CD8-positive, alpha-beta T cell (primary cell): ENCODE measurements at places on chromosomes 11 and 22.

- DNase-seq, result peak; percentile 41
These were observed 9.9 kb upstream of the MICALL1 start for GRCh38 chr22:37896181-37896592.

GRCh38 chr11:131027491-131027890 is 111.2 kb upstream of the SNX19 start:
- no peak for DNase-seq

GRCh38 chr22:33656808-33657628 is 263.3 kb downstream of the LARGE1 start:
- no peak for DNase-seq

GRCh38 chr11:116718955-116719501 is 53.8 kb downstream of the BUD13 start:
- no peak for DNase-seq

- DNase-seq, result no peak
These were observed 2.1 kb upstream of the LRFN4 start for GRCh38 chr11:66854729-66855211.

- DNase-seq, result no peak
These were observed 30.3 kb downstream of the DCUN1D5 start for GRCh38 chr11:103061656-103062055.

DNA sequence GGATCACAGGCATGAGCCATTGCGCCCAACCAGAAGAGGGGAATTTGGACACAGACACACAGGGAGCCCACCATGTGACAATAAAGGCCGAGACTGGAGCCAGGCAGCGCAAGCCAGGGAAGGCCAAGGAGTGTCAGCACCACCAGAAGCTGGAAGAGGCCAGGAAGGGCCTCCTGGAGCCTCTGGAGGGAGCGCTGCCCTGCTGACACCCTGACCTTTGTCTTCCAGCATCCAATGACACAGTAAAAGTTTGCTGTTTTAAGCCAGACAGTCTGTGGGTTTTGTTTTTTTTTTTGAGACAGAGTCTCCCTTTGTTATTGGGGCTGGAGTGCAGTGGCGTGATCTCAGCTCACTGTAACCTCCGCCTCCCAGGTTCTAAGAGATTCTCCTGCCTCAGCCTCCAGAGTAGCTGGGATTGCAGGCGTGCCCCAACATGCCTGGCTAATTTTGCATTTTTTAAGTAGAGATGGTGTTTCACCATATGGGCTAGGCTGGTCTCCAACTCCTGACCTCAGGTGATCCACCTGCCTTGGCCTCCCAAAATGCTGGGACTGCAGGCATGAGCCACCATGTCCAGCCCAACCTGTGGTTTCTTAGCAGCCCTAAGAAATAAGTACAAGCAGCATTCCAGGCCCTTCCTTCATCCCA is 215.8 kb downstream of the CTTN start:
- DNase-seq, result no peak

GRCh38 chr22:35611891-35612576 is 5.1 kb downstream of the MB start:
- DNase-seq, result no peak

DNA sequence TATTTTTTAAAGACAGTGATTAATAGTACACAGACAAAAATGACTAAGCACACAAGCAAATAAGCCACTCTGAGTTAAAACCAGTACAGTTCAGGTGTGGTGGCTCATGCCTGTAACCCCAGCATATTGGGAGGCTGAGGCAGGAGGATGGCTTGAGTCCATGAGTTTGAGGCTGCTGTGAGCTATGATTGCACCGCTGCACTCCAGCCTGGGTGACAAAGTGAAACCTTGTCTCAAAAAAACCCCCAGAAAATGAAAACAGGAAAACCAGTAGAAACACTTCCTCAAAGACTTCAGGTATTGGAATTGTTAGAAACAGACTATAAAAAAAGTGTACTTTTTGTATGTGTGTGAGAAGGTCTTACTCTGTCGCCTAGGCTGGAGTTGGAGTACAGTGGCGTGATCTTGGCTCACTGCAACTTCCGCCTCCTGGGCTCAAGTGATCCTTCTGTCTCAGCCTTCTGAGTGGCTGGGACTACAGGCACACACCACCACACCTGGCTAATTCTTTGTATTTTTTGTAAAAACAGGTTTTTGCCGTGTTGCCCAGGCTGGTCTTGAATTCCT is 33.0 kb downstream of the PPP6R2 start:
- peak; percentile 26 for DNase-seq

GRCh38 chr22:48721395-48721669 is 1106.3 kb downstream of the BRD1 start:
- no peak for DNase-seq

DNA sequence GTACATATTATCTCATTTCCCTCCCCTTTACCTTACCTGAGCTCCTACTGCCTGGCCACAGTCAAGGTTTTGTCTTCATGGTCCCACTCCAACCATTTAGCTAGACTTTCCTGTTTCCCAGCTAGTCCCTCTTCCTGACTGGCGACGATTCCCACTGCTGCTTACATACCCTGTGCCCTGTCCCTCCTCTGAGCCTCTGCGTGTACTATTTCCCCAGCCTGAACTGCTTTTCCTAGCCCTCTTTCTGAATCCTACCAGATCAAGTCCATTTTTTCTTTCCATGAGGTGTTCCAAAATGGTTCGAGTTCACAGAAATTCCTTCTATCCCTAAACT is 23.4 kb downstream of the MRPL16 start:
- DNase-seq, result no peak

DNA sequence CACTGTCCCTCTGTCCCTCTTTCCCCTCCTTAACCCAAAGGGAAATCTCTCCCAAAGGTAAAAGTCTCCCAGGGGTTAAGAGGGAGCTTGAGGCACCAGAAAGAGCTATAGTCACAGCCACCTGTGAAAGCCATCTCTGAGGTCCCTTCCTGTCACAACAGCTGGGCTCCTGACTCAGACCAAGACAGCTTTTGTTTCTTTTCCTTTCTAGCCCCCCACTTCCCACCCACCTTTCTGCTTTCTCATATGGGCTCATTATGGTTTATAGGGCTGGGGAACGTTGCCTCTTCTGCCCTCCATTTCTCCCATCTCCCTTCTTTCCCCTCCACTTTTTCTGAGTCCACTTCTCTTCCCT is 19.1 kb downstream of the MIF start:
- no peak for DNase-seq

GRCh38 chr11:119087747-119088241 is 3.1 kb downstream of the HMBS start:
- no peak for DNase-seq

GRCh38 chr22:47381240-47381639 is 618.8 kb downstream of the TBC1D22A start:
- DNase-seq, result no peak

DNA sequence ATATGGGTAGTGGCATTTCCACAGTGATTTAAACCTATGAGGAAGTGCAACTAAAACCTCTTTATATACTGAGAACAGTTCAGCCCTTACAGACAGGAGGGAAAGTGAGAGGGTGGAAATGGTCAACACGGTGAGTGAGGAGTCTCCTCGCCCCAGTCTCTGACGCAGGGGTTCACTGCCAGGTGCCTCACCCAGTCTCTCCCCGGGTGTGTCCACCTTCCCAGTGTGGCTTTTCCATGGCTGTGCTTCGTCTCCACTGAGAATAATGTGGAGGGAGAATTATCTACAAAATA is 116.6 kb upstream of the TOP3B start:
- DNase-seq, result no peak

DNA sequence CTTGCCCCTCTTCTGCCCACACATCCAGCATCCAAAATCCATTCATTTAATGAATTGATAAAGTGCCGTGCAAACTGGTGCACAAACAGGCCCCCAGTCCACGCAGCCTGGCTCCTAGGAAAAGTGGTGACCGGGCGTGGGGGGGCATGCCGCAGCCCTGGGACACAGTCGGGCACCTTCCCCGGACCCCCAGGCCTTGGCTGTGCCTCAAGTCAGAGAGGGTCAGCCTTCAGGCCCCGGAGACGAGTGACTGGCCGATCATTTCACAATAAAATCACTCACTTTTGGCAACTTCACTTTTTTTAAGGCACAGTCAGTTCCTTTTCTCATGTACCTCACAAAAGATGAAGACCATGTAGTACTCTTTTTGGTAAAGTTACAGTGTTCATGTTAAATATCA is 8.0 kb downstream of the CDPF1 start:
- DNase-seq, result no peak

- no peak for DNase-seq
These were observed 189.7 kb upstream of the BLID start for GRCh38 chr11:122305426-122306320.

GRCh38 chr11:45901626-45902025 is 5.4 kb downstream of the FREY1 start:
- no peak for DNase-seq

GRCh38 chr11:118888398-118888797 is 4.7 kb downstream of the CXCR5 start:
- no peak for DNase-seq

DNA sequence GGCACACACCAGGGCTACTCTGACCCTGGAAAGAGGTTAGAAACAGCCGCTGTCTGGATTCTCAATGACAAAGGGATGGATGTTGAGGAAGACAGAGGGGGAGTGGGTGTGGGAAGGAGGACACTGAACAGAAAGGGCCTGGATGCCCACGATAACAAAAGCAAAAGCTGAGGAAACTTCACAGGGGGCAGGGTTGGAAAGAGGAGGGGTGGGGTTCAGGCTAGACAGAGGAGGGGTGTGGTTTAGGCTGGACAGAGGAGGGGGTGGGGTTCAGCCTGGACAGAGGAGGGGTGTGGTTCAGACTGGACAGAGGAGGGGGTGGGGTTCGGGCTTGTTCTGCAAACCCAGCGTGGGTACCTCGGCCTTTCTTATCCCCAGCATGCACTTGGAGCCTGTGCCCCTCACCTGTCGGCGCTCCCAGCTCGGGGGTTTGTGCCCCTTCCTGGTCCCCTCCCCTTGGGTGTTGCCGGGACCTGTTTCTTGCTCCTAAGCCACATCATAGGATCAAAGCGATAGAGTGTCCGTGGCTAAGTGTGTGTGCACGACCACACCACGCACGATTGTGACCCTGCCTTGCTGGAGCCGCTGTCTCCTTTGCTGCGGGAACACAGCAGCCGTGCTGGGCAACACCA is 75.6 kb downstream of the BRD1 start:
- DNase-seq, result no peak

- DNase-seq, result peak; percentile 10
These were observed 16.4 kb downstream of the PRR33 start for GRCh38 chr11:1875093-1875850.

GRCh38 chr11:114176321-114176720 is 116.8 kb downstream of the ZBTB16 start:
- DNase-seq, result no peak

- DNase-seq, result no peak
These were observed 6.0 kb downstream of the NEAT1 start for GRCh38 chr11:65428578-65429067.

- DNase-seq, result no peak
These were observed 113.5 kb upstream of the IGLL5 start for GRCh38 chr22:22773979-22774604.

DNA sequence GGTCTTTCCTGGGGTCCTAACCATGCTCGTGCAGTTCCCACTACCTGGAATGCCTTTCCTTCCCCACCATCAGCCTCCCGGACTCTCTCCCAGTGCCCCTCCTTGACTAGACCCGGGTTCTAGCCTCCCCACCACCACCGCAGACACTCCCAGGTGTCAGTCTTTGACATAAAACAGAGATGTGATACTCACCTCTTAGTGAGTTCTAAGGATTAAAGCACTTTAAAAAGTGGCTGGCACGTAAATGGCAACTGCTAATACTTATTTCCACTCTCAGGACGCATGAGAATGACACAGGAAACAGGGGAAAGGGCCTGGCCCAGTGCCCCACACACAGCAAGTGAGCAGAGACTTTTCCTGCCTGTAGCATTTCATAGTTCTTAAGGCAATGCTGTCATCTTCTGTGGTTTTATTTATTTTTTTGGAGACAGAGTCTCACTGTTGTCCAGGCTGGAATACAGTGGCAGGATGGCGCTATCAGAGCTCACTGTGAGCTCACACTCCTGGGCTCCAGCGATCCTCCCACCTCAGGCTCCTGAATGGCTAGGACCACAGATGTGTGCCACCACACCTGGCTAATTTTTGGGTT is 1.9 kb upstream of the SLC25A45 start:
- no peak for DNase-seq

- DNase-seq, result peak; percentile 40
These were observed 29.8 kb downstream of the SREBF2 start for GRCh38 chr22:41862530-41863266.

- DNase-seq, result no peak
These were observed 50.8 kb downstream of the FLRT1 start for GRCh38 chr11:64086258-64087123.

DNA sequence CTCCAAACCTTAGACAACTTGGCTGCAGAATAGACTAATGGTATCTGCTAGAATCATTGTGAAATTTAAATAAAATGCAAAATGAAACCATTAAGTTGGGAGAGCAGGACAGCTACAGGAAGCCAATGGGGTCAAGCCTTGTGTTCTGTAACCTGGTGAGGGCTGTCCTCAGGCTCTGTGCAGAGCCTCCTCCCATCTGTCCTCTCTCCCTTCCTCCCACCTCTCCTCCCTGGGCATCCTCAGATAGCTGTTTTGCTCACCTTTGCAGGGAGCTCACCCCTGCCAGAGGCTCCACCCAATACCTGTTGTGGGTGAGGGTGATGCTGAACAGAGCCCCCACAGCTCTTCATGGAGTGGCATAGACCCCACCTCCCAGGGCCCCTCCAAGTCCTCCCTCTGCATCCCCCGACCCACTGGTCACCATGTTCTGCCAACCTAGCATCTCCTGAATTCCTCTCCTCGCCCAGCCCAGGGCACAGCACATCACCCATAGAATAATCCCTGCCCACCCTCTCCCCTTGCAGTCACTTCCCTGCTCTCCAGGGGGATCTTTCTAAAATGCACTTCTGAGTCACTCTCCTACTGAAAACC is 100.3 kb downstream of the PDE2A start:
- DNase-seq, result no peak

DNA sequence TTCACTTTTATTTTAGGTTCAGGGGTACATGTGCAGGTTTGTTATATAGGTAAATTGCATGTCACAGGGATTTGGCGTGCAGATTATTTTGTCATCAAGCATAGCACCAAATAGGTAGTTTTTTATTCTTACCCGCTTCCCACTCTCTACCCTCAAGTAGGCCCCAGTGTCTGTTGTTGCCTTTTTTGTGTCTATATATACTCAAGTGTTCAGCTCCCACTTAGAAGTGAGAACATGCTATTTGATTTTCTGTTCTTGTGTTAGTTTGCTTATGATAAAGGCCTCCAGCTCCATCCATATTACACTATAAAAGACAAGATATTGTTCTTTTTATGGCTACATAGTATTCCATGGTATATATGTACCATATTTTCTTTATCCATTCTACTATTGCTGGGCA is 28.5 kb upstream of the LIN7C start:
- no peak for DNase-seq

- DNase-seq, result no peak
These were observed 51.6 kb downstream of the PARVB start for GRCh38 chr22:44075670-44076069.

- DNase-seq, result no peak
These were observed 132.2 kb upstream of the PLET1 start for GRCh38 chr11:112392904-112393303.

GRCh38 chr22:29011240-29012100 is 50.2 kb downstream of the C22orf31 start:
- no peak for DNase-seq
